ENCODE measurements at places on chromosomes 1 and 21.

DNA sequence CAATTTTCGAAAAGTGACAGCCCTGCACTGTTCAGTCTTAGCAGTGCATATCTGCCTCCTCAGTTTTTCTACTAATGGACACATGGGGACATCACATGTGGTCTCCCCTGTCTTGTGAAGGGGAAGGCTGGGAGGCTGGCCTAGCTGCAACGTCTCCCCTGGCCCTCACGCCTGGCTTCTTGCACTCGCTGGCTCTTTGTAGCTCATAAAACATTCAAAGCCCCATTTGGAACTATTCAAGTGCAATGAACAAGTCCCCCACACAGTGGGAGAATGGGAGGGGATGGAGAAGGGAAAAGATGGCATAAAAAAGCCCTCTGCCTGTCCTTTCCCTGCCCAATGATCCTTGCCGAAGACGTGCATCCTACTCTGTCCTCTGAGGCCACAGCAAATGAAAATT is 73.6 kb downstream of the PGBD5 start:
- DNase-seq: no peak

DNA sequence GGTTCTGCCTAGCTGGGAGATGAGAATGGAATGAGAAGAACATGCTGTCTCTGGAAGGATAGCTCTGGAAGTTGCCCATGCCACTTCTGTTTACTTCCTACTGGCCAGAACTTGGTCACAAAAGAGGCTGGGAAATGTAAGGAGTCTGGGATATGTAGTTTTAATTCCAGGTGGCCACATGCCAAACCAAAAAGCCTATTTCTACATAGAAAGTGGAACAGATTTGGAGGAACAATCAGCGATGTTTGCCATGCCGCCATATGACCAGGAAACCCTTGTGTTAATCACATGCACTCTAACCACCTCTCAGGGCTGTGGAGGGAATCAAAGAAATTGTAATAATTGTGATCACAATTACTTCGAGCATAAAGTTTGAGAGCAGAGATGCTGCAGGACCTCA is 10.0 kb upstream of the OLIG2 start:
- no peak for DNase-seq

GRCh38 chr1:226985239-226985838 is 45.2 kb downstream of the COQ8A start:
- DNase-seq: no peak

GRCh38 chr1:204420039-204421004 is 8.7 kb upstream of the PPP1R15B start:
- no peak for DNase-seq

DNA sequence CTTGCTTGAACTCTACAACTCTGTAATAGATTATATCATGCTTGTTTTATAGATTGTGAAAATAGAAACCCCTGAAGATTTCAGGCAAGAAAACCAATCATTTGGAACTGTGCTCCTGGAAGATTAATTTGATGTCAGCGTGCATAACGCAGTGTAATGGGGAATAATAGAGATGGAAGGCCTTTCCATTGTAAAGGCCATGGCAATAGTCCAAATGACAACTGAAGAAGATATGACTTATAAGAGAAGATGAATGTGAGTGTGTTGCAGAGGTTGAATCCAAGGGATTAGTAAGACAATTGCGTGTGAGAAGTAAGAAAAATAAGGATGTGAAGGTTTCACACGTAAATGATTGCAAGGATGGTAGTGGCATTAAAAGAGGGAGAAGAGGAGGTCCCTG is 285.0 kb downstream of the DUSP10 start:
- DNase-seq: no peak

- DNase-seq: no peak
Observed at GRCh38 chr1:202056644-202057334, 46.4 kb downstream of the ELF3 start.

DNA sequence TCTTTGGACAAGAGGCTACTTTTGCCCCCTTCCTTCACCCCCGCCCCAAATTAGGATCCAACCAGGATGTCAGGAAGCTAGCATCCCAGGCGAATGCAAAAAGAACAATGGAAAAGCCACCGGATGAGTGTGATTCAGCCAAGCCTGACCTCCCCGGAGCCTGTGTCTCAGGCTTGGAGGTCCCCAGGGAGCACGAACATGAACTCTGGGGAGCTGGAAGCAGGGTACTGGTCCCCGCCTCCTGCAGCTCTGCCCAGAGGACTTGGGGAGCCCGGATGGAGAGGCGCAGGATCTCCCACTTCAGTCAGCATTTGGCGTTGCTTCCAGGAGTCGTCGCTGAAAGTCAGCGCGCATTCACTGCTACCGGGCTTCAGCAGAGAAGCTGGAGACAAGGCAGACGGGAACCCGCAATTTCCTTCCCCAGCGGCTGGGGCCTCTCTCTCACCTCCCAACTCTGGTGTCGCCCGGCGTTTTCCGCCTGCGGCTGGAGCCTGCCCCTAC is 1.8 kb upstream of the TBX15 start:
- no peak for DNase-seq

DNA sequence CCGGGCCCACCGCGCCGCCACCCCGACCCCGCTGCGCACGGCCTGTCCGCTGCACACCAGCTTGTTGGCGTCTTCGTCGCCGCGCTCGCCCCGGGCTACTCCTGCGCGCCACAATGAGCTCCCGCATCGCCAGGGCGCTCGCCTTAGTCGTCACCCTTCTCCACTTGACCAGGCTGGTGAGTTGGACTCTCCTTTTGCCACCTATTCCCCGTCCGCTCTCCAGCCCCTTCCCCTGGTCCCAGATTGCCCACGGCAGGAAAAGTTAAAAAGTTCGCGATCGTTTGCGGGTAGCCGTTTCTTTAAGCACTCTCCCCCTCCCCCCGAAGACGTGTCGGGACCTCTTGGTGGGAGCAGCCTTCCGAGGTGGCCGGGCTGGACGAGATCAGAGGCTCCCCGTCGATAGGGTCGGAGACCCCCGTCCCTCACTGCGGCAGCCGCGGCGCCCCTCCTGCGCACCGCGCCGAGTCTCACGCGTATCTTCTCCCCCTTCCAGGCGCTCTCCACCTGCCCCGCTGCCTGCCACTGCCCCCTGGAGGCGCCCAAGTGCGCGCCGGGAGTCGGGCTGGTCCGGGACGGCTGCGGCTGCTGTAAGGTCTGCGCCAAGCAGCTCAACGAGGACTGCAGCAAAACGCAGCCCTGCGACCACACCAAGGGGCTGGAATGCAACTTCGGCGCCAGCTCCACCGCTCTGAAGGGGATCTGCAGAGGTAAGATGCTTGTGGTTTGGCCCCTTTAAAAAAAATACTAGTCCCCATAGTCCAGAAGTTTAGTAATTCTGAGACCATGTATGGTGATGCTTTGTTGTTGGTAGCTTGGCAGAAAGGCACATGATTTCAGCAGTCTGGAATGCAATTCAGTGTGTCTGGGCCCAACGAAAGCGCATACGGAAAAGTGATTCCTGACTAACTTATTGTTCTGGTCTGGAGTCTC is 576 bp downstream of the CCN1 start:
- DNase-seq: no peak

DNA sequence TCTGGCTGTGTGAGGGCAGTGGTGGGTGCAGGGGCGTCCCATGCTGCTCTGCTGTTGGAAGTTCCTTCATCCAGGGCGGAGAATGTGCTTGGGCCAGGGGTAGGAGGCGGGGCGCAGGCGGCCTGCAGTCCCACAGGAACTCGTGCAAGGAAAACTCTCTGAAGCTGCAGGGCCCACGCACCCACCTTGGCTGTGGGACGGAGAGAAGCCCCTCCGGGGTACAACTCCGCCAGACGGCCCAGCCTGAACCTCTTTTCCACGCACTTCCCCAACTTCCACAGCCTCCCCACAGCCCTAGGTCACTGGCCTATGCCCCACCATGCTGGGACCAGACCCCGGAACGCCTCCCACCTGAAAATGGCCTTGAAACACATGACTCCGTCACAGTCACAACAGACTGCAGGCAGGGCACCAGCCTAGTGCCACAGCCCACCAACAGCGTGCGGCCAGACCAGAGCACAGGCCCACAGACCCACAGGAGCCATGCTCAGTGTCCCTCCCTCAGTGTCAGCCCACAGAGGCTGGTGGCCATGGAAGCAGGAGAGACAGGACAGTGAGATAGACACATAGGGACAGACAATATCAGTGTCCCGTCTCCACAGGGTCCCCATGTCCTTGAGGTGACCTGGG is 47.8 kb downstream of the WNT9A start:
- no peak for DNase-seq

GRCh38 chr21:20086508-20086907 is 911.7 kb upstream of the NCAM2 start:
- no peak for DNase-seq

DNA sequence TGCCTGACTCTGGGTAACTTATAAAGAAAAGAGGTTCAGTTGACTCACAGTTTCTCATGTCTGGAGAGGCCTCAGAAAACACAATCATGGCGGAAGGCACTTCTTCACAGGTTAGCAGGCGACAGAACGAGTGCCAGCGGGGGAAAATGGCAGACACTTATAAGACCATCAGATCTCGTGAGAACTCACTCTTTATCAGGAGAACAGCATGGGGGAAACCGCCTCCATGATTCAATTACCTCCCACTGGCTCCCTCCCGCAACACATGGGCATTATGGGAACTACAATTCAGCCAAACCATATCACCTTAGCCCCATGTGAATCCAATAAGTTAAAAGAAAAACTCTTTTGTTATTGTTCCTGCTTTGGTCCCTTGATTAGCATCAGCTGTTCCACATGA is 725.2 kb downstream of the LRRIQ3 start:
- no peak for DNase-seq

- peak; percentile 3 for DNase-seq
Observed at GRCh38 chr1:53485478-53486394, 26.5 kb downstream of the DMRTB1 start.

DNA sequence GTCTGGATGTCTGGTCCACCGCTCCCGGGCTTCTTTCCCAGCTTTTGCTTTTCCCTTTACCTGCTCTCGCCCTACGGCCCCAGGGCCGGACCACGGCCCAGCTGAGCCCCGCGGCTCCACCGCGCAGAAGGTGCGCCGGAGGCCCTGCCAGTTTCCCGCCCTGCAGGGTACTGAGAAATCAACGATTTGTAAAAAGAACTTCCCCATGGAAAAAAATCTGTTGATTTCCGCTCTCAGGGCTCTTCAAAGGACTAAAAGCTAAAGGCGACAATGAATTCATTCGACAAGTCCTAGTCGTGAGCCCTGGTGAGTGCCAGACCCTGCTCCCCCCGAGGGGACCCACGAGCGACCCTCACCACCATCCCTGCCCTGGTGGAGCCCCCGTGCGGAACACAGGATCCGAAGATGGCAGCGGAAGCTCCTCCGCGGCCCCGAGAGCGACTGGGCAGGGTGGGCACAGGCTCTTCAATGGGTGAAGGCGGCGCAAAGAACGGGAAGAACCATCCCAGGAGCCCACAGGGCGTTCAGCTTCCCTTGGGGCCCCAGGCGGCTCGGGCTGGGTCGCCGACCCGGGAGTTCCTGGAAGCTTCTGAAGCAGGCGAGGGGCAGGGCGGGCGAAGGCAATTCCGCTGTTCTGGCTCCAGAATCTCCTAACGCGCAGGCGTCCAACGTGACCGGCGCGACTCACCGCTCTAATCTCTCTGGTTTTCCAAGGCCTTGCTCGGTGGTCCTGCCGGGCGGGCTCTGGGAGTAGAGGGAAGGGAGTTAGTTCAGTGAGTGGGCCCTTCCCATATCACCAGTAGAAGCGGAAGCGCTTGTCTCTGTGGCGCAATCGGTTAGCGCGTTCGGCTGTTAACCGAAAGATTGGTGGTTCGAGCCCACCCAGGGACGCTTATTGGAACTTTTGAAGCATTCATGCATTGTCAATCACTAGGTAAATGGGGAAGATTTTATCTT is 6.6 kb upstream of the RNU1-2 start:
- no peak for DNase-seq

DNA sequence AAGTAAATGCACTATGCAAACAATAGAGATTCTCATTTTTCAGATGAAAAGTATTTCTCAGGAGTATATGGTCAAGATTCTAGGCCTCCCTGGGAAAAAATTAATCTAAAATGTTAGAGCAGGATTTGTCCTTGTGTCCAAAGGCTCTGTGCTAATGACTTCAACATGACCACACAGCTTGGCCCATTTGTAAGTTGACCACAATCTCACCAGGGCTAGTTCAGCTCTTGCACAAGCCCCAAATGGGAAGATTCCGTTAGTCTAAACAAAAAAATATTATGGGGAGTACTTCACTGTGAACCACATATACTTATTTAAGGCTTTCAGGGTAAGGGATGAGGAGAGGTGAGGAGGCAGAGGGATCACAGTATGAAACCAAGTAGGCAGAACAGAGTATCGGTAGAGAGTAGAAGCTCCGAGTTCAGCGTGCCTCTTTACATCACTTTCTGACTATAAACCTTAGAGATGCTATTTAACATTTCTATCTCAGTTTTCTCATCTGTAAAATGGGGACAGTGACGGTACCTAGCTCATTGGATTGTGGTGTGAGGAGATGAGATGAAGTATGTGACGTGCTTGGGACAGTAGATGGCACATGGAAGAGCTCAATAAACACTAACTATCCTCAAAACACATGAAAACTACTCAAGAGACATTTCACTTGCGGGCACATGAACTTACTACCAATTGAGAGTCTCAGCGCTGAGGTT is 37.8 kb upstream of the CTTNBP2NL start:
- DNase-seq: no peak

GRCh38 chr1:3785456-3786157 is 10.7 kb downstream of the LRRC47 start:
- DNase-seq: no peak

DNA sequence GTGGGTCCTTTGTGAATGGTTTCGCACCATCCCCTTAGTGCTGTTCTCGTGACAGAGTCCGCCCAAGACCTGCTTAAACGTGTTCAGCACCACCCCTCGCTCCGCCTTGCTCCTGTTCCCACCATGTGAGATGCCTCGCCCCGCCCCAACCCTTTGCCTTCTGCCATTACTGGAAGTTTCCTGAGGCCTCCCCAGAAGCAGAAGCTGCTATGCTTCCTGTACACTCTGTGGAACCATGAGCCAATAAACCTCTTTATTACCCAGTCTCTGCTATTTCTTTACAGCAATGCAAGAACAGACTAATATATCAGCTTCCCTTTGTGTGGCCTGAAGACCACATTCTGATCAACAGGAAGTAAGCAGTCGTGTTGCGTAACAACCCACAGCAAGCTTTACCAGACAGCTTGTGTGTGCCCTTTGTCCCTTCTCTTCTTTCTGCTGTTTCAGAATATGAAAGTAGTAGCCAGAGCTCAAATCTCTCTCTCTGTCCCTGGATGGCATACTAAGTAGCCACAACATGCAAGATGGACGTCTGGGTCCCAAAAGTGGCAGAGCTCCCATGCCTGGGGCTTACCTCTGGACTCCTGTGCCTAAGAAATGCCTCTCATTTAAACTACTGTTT is 14.1 kb downstream of the HENMT1 start:
- peak; percentile 58 for DNase-seq
